Stimulated activated effector memory CD8-positive, alpha-beta T cell treated with anti-CD3 and anti-CD28 coated beads, Interleukin-12 subunit alpha, Interleukin-12 subunit beta, amount 100 ng/mL, for 72 hours (primary cell): ENCODE measurements at places on chromosomes 13 and 19.

DNA sequence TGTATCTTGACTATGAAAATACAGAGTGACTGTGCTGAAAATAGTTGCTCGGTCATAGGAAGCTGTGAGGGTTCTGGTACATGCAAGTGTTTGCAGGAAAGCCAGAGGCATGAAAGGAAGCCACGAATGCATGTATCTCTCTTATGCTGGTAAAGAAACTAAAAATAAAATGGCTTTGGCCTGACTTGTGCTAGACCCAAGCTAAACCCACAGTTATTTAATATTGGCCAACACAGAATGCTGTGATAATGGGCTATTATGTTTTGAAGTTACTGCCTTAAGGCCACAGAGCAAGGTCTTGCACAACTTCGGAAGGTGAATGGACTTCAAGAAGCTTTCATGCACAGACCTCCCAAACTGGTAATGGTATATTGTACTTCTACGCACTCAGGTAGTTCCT, 518.2 kb upstream of the HTR2A start:
- no peak for DNase-seq

DNA sequence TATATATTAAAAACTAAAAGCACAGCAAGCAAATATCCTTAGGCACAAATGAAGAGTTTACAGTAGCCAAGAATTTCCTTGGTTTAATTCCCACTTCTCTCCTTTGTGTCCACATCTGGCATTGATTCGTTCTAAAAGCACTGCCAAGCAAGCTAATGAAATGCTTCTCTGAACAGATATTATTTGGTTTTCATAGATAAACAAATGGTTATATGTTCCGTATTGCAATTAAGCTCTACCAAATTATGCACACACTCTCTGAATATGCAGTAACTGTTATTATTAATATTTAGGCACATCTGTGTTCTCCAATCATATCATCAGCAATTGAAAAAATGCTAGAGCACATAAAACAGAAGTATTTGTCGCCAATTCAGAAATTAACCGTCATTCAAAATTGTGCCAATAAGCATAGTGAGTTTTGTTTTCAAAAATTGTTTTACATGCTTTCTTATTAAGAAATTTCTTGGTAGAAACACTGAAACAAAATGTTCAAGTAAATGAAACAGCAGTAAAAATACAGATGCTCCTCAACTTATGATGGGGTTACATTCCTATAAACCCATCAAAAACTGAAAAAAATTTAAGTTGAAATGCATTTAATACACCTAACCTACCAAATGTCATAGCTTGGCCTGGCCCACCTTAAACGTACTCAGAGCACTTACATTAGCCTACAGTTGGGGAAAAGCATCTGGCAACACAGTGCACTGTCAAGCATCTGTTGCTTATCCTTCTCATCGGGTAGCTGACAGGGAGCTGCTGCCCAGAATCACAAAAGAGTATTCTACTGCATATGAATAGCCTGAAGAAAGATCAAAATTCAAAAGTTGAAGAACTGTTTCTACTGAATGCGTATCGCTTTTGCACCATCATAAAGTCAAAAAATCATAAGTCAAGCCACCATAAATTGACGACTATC, 2134.7 kb downstream of the PCDH9 start:
- DNase-seq, result no peak

DNA sequence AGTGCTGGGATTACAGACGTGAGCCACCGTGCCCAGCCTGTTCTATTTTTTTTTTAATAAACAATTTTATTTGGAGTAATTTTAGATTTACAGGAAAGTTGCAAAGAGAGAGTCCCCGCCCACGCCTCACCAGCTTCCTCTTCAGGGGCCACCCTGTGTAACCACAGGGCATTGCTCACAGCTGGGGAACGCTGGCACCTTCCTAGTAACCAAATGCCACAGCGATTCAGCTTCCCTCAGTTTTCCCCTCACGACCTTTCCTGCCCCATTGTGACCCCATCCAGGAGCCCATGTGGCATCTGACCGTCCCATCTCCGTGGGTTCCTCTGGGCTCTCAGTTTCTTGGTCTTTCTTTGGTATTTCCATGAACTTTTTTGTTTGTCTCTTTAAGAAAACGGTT, 83.9 kb downstream of the GNG7 start:
- DNase-seq, result peak; percentile 55

DNA sequence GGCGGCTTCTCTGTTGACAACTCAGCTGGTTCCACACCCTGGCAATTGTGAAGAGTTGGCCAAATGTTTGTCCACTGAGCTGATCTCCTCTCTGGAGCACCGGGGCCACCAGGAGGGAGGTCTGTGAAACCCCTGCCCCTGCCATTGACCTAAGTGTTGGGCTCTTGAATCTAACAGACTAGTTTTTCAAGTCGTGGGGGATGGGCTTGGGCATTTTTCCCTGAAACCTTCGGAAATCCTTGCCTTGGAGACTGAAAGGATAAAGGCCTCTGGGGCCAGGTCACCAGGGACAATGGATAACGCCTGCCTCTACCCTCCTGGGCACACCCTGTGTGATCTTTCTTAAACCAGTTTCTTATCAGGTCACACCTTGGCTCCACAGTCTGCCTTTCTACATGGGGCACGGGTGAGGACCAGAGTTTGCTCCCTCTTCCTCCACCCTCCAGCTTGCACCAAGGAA, 881 bp downstream of the GEMIN7 start:
- DNase-seq, result no peak

GRCh38 chr13:102770435-102770834, 3.2 kb downstream of the TEX30 start:
- DNase-seq, result no peak

DNA sequence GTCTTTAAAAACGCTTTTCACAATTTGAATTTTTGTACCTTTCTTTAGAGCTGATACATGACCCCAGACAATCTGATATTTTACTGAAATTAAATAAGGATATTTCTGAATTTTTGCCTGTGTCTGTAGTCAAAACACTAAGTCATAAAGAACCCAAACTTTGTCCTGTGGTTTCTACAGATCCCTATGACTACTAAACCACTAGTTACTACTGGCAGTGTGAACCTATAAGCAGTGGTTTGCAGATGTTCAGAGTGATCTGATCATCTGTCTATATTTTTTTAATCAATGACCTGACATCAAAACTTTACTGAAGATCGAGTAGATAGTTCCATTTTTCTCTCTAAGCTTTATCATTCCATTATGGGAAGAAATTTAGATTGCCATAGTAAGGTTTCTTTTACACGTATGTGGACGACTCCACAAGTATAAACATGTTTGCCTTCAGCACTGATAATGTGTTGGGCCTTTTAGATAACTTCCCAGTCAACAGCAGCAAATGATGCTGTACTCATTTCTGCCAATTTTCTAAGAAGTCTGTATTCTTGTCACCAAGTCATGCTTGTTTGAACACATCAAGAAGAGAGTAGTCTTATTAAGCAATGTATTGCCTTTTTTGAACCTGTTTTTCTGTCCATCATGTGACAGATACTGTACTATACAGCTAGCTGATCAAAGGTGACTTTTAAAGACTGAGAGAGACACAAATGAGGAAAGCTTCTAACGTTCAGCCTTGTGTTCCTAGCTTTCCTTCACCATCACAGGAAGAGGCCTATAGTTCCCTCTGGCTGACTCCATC, 21.8 kb downstream of the POLR1D start:
- DNase-seq, result no peak

DNA sequence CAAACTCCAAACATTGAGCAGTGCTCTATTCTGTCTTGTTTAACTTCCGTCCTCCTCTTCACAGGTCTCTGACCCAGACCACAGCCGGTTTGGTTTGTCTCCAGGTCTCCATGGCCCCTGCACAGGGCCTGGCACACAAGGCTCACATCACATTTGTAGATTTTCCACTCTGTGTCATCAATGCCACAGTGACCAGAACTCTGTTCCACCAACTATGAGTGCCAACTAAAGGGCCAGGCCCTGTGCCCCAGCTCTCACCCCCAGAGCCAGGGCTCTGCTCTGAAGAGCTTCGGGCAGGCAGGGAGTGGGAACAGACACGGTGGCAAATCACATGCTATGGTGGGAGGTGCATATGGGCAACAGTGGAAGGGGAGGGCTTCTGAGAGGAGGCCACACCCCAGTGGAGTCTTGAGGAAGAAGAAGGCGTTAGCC, 16.0 kb downstream of the SMG9 start:
- DNase-seq, result no peak

GRCh38 chr13:50513300-50513877, 330.1 kb downstream of the DLEU7 start:
- no peak for DNase-seq

DNA sequence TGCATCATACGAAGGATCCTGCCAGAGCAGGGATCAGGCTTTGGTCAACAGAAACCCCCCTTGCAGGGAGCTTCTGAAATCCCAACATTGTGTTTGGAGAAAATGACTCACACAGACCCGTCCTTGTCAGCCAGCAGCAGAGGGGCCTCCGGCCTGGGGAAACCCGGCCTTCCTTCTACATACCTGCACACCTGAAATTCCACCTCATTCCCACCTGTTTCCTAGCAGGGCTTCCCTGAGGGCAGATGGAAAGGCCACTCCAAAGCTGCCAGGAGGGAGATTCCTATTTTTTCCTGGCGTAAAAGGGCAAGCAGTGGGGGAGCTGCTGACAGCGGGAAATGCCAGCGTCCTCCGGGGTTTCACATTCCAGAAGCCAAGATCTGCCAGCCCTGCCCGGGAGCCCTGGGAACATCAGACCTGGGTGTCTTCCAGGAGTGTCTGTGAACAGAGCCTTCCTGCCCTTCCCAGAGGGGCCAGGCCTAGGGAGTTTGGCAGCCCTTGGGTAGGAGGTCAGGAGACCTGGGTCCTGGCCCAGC, 3.0 kb upstream of the IGFL1 start:
- DNase-seq, result no peak

- DNase-seq, result peak; percentile 55
Observed at GRCh38 chr13:105410602-105411001, 1124.9 kb downstream of the EFNB2 start.
